ENCODE measurements at places on chromosomes 3 and 15.

DNA sequence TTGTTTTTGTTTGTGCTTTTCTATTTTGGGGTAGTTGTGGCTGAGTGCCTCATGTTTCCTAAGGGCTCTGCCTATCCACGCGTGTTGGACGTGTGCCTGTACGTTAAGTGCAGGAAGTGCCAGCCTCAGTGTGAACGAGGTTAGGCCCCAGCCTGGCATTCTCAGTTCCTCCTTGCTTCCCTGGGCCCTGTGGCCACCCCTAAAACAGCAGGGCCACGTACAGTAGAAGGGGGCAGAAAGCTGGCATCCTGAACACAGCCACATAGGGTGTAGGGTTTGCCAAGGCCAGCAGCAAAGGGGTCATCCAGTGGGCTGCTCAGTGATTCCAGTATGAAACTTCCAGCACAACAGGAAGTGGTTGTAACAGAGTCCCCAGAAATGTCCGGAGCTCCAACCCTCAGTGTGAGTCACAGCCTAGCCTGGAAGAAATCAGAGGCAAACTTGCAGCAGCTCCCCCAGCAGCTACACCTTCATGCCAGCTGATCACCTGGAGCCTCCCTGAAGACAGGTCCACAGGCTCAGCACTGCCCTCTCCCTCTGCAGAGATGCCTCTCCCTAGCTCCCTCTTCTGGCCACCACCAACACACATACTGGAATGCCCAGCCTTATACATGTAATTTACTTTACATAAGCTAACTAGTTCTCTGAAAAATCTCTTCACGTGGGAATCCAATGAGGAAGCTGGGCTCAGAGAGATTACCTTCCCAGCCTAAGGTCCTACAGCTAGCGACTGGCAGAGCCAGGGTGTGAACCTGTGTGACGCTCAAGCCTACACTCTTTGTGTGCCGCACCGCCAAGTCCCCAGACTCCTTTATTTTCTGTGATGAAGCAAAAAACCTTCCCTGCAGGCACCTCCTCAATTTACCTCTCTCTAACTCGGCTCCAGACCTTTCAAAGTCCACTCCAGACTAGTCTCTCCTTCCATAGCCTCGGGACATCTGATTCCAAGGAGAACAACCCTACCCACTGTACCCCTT, 26.6 kb downstream of the ILDR1 start:
- DNase-seq, result peak; percentile 30

DNA sequence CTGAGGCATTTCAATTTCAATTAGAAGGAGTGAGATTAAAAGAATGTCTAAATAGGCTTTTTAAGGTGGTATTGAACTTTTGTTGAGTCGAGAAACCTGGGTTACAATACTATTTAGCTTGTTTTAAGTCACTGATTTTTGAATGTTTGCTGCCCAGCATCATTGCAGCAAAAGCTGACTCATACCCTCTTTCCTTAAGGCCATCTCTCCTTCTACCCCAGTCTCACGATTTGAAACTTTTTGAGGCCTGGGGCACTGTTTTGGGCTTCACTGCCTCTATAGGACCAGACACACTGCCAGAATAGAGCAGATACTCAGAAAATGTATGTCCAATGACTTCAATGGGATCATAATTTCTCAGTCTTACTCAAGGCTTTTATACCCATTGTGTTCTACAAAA, 319.6 kb upstream of the TGFBR2 start:
- no peak for DNase-seq

GRCh38 chr15:40736575-40736974, 18.5 kb downstream of the RMDN3 start:
- DNase-seq, result no peak

- no peak for DNase-seq
Observed at GRCh38 chr3:871651-872050, 221.2 kb upstream of the CNTN6 start.

GRCh38 chr3:180923561-180923960, 11.1 kb downstream of the FXR1 start:
- no peak for DNase-seq

- DNase-seq, result no peak
Observed at GRCh38 chr15:66214246-66214645, 39.3 kb downstream of the MEGF11 start.

DNA sequence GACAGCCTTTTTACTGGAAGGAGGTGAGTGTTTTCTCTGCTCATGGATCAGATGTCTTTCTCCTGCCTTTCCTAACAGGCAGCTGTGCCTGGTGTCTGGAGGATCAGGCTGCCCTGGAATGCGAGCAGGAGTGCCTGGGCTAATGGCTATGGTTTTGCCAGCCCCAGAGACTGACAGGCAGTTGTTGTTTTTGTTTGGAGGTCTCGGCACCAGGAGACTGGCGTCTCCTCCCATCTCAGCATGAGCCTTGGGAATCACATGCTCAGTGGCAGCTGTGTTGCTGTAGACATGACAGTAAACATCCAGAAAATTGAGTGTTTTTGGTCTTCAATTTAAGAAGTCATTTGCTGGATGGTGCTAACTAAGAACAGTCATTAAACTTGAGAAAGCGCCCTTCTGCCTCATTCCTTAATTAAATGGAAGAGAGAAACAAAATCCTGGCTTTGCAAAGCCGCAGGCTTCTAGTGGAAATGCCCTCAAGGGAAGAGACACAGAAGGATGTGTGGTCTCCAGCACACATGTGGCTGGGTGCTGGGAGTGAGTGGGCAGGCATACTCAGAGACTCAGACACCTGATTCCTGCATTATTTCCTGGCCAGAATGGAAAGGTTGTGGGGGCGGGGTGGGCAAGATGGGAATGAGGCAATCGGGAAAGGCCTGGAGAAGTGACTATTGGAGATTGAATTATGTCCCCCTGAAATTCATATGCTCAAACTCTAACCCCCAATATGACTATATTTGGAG, 97.0 kb upstream of the NMNAT3 start:
- DNase-seq, result no peak

GRCh38 chr15:42734076-42734672, 2.8 kb downstream of the CDAN1 start:
- DNase-seq, result no peak

- no peak for DNase-seq
Observed at GRCh38 chr15:39399600-39399999, 181.3 kb upstream of the THBS1 start.

- peak; percentile 49 for DNase-seq
Observed at GRCh38 chr3:122458992-122459391, 43.1 kb upstream of the WDR5B start.

DNA sequence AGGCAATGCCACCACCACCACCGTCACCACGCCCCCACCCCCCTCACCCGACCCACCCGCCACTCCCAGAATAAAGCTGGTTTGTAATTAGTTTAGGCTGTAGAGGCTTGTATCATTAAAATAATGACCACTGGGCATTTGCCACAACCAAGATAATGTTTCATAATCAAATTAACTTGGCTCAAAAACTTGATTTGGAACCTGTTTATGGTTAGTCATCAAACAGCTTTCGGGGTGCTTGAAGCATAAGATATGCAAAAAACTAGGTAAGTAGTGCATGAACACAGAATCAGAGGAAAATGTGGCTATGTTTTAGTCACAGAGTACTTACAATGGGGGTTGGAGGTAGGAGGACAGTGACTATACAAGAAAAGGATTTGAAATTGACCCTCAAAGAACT, 115.1 kb downstream of the FHIT start:
- no peak for DNase-seq

DNA sequence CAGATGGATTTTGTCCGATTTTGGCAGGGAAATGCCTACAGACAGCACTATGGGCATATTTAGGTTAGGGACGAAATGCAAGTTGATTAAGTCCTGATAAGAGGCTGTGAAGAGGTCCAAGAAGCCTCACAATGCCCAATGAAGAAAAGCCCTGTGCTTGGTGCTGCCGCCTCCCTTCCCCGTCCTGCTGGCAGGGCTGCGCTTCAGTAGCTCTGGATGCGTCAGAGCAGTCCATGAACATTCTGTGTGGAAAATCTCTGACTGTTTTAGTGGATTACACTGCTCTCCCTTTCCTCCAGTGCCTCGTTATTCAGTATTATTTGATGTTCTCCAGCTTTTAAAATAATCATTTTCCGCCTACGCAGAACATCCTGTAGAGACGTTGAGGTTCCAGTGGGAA, 39.6 kb downstream of the MLH1 start:
- DNase-seq, result no peak

GRCh38 chr3:195443391-195443989, 670 bp upstream of the ACAP2 start:
- no peak for DNase-seq

GRCh38 chr15:86644339-86644738, 564.7 kb downstream of the AGBL1 start:
- DNase-seq, result no peak

DNA sequence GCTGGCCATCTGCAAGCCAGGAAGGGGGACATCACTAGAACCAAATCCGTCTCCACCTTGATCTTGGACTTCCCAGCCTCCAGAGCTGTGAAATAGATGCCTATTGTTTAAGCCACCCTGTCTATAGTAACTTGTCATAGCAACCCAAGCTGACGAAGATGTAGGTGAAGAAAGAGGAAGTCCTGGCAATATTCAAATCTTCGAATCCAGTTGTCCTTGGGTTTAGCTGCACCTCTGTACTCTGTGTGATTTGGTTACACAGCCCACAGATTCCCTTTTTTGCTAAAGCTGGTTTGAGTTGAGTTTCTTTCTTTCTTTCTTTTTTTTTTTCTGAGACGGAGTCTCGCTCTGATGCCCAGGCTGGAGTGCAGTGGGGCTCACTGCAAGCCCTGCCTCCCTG, 68.0 kb upstream of the XCR1 start:
- no peak for DNase-seq

GRCh38 chr15:72411111-72411510, 13.0 kb downstream of the TMEM202 start:
- no peak for DNase-seq

- no peak for DNase-seq
Observed at GRCh38 chr3:120640231-120640630, 41.8 kb downstream of the HGD start.

GRCh38 chr3:66195347-66195783, 25.4 kb upstream of the SLC25A26 start:
- peak; percentile 72 for DNase-seq

- DNase-seq, result no peak
Observed at GRCh38 chr3:11386465-11387113, 114.4 kb downstream of the ATG7 start.

DNA sequence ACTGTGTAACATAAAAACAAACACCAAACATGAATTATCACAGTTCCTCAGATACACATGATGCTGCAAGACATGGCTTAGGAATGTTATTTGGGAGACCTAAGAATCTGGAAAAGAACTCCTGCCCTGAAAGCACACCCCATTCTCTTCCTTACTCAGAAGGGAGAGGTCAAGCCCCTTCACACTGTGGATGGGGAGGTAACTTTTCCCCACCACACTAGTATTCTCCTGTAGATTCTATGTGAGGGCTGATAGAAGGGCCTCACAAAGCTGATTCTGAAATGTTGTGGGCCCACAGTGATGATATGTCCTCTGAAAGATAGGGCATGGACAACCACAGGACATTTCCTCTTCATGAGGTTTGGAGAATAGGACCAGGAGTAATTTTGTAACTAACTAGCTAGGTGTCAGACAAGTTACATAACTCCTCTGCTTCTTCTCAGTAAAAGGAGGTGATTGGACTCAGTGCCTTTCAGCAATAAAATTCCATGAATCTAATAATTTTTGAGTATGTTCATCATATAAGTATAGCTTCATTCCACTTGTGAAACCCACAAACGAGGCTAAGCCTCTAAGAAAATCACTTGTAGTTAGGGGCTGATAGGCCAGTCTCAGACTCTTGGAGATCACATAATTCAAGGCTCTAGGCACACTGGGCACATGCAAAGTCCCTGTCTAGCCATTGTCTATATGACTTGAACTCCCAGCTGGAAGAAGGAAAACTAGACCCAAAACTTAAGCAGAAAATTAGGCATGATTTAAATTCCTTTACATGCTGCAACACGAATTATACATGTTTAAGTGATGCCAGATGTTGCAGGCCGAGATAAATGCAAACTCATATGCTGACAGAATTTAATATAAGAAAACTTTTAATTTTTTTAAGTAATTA, 7.5 kb downstream of the PTX3 start:
- DNase-seq, result no peak

GRCh38 chr3:2774481-2775249, 335.5 kb downstream of the IL5RA start:
- no peak for DNase-seq

DNA sequence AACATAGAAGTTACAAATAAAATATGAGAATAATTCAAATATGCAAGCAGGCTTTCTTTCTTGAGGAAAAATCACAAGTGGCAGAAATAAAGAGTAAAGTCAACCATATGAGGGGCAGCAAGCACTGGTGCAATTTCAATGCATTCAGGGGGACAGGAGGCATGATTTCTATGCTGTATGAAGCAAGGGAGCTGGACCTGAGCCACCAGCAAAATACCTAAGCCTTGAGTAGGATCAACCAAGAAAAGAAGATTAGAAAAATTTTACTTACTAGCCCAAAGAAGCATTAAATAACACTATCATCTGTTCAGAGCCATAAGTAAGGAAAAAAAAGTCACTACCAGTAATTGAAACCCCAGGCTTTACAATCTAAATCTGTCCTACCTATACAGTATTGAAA, 6.3 kb downstream of the ADGRG7 start:
- no peak for DNase-seq

DNA sequence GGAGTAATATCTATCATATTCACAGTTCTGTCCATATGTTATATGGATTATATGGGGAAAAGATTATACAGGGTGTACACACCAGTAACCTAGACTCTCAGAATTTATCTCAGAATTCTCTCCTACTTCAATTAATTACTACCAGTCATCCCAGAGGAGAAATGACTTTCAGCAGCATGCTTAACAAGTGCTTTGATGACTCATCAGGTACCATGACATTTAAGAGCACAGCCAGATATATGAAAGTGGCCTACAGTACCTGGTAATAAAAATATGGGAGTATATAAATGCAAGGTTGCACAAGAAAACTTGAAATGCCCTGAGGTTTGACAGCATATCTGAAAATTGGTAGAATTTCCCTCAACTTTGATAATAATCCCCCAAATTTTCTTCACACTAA, 1273.0 kb downstream of the OTOL1 start:
- no peak for DNase-seq

DNA sequence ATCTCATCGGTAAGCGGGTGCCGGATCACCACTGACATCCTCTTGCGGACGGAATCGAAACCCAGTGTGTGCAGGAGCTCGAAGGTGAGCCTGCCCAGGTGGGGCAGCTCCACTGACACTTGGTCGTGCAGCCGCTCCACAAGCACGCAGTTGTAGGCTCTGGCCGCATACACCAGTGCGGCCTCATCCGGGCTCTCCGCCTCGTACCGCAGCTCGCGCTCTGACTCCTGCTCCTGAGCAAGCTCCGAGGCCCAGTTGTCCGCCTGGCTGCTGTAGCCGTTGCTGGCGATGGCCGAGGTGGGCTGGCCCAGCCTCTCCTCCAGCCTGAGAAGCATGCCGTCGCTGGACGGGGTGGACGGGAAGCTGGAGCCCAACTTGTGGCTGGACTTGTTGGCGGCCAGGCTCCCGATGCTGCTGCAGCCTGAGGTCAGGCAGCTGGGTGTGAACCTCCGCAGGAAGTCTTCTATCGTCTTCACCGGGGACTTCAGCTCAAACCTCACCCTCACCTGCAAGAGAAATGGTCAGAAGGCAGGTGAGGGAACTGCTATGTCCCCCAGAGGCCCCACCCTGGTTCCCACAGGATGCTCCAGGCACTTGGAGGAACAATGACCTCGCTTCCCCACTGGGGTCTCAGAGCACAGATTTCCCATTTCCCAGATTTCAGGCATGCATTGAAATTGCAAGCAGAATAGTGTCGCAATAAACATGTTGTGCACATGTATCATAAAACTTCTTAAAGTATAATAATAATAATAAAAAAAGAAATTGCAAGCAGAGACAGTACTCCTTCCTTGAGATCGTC, 149.2 kb downstream of the ATP10A start:
- DNase-seq, result no peak

All from ACHN (cell line).